ENCODE measurements at places on chromosomes 5 and 9. TPM values are rescaled to one million over a fixed set of nuclear protein-coding genes. Genes with fewer than 3 reads are reported as not detected.
A peak's percentile ranks its signal among the peaks of the same experiment; 100 is the strongest.

DBH gene
- 0.91 TPM for total RNA-seq

DNA sequence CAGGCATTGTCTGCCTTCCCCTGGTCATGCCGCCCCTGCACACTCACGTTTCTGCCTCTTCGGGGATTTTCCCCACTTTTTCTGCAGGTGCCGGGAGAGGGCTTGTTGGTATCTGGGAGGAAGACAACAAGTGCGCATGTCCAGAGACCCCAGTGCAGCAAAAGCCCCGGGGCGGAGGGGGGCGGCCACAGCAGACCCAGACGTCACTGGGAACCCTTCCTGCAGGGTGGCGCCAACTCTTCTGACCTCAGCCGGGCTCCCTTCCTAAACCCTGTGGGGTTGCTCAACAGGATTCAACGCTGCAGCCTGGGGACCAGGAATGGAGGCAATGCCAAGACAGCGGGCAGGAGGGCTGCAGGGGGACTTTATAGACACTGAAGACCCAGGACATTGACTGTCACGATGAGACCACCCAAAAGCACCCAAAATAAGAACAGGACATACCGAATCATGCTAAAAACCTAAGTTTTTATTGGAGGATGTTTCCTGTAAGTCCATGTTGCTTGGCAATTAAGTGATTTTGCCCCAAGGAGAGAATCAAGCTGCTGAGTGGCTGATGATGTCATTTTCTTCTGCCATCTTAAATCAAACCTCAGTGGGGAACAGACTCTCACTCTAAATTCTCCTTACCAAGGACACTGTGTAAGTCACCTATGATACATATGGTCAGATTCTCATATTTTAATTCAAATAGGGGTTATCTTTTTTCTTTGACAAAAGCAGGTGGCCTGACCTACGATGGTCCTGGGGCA lies 62.9 kb upstream of the SIMC1 start:
- DNase-seq = no peak

DNA sequence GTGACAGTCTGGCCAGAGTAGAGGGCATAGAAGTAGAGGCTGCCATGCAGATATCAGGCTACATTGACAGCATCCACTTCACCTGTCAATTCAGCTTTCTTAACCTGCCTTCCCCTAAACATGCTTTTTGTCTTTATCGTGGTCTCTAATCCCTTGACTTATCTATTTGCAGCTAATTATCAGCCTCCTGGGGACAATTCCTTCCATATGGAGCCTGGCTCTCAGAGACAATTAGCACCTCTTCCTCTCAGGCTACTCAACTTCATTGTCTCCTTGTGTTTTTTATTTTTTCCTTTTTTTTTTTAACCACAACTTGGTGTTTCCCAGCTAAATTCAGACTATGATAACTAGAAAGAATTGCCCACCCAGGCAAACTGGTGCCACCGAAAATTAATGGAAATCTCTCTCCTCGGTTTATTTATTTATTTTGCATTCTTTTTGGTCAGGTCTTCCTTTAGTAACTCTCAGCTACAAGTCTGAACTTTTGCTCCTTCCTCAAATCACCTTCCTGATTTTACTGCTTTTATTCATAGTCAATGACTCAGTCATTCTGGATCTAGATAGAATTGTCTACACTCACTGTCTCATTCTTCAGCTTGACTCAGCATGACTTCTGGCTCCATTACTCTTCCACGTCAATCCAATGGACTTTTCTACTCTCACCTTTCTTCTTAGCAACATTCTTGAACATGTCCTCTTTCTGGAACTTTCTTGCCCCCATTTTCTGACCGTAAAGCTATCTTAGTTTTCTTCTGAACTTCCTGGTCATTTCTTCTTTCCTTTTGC lies 63.0 kb upstream of the BASP1 start:
- no peak for DNase-seq

DNA sequence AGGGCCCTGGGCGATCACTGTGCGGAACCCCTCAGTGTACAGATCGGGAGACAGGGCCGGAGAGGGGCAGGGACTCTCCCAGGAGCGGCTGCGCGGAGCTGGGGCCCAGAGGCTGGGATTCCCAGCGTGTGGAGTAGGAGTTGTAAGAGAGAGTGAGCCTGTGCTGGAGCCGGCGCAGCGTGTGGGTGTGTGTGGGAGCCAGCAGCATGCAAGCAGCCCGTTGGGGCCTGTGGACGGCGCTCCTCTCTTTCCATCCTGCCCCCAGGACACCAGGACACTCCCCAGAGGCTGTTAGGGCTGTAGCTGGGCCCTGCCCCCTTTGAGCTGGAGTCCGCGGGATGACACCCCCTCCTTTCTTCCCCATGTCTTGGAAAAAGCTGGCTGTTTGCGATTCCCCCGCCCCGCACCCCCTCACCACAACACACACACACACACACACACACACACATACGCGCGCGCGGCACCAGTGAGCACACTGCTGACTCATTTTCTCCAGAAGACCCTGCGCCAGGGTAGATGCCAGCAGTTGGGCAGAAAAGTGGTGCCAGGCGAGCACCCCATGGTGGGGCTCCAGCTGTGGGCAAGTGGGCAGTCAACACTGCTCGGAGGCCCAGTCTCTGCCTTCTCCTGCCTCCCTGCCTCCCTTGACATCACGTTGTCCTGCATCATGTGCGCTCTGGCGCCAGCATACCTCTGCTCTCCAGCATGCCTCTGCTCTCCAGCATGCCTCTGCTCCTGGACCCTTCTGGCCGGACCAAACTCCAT lies 1.5 kb downstream of the COL27A1 start:
- DNase-seq = peak; percentile 65

DNA sequence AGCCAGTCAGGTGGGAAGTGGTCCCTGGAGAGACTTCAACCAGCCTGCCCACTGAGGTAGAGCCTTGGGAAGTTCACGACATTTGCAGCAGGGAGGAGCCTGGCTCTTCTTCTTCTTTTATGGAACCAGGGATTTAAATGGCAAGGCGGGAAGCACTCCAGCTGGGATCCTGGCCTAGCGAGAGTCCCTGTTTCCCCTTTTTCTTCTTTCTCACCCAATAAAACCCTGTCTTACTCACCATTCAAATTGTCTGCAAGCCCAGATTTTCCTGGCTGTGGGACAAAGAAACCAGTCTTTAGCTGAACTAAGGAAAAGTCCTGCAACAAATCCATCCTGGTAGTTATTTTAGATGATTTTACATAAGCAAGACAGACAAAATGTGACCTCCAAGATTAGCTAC lies 503.7 kb downstream of the CDH10 start:
- no peak for DNase-seq

DNA sequence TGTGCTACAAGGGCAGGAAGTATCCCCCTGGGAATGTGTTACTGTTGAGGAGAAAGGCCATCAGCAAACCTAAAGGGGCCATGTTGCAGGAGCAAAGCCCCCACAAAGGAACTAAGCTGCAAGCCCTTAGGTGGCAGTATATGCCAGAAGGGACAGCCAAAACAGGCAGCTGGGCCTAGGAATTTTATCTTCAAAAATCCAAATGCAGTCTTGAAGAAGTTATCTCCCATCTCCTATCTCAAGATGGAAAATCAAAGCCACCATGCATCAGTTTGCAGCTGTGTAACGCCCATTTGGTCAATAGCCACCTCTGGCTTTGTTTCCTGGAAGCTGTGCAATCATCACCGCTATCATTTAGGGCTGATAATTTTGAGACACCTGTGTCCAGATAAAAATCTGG lies 400.3 kb downstream of the ARHGEF28 start:
- DNase-seq = no peak

DNA sequence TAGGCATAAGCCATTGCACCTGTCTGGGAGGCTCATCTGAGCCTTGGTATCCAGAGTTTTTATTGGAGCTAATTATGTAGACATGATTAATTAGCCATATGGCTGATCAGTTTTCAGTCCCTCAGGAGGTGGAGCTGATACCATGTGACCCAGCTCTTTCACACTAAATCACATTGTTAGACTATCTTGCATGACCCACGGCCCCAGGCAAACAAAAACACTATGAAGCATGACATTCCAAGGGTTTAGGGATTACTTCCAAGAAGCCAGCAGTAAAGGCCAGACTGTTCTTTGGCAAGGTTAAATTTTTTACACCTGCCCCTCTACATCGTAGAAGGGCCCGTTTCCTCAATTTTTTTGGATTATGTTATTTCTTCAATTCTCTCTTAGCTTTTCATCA lies 5.0 kb upstream of the C5orf24 start:
- DNase-seq = no peak

Measured in cerebellum (tissue), 4 donors.